Stimulated activated CD8-positive, alpha-beta memory T cell treated with anti-CD3 and anti-CD28 coated beads, Interleukin-7, amount 100 ng/mL, for 1 hour (primary cell): ENCODE measurements at places on chromosomes 1 and 21.

GRCh38 chr1:32393136-32393535 lies 1.1 kb downstream of the BSDC1 start:
- no peak for DNase-seq

- DNase-seq: no peak
Observed at GRCh38 chr1:198326915-198327314, 170.1 kb downstream of the NEK7 start.

GRCh38 chr1:94063379-94063778 lies 57.6 kb downstream of the ABCA4 start:
- DNase-seq: no peak

GRCh38 chr1:205977402-205978014 lies 25.7 kb downstream of the RAB7B start:
- peak; percentile 66 for DNase-seq

GRCh38 chr1:215484171-215484939 lies 82.7 kb upstream of the KCTD3 start:
- no peak for DNase-seq

GRCh38 chr1:21492356-21492625 lies 16.9 kb upstream of the ALPL start:
- DNase-seq: no peak
